ENCODE measurements at places on chromosomes 1 and 21.
A peak's percentile ranks its signal among the peaks of the same experiment; 100 is the strongest.

DNA sequence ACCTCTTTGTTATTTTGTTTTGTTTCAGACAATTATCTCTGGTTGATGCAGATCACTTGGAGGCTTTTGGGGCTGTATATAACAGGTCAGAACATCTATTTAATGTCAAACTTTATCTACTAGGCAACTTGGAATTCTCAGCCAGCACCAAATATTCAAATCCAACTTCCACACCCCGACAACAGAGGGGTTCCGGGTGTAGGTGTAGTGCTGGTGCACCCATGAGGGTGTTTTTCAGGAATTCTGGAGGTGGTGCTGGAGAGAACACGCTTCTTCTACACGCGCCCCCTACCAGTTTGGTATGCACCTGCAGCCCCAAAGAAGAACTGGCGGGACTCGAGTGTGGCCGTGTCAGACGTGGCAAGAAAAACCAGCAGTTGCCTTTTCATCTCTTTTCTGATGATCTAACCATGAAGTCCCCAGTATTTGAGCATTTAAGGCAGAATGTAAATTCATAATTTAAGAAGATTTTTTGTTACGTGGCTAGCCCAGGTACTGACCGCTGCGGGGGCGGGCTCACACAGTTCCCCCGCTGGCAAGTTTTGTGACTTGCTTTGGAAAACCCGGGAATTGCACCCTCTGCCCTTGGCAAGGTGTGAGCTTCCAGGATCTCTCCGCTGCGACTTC is 462 bp upstream of the TLCD4 start:
- peak; percentile 26 for DNase-seq

- no peak for DNase-seq
These were observed 144.3 kb downstream of the ST6GALNAC3 start for GRCh38 chr1:76218888-76219287.

DNA sequence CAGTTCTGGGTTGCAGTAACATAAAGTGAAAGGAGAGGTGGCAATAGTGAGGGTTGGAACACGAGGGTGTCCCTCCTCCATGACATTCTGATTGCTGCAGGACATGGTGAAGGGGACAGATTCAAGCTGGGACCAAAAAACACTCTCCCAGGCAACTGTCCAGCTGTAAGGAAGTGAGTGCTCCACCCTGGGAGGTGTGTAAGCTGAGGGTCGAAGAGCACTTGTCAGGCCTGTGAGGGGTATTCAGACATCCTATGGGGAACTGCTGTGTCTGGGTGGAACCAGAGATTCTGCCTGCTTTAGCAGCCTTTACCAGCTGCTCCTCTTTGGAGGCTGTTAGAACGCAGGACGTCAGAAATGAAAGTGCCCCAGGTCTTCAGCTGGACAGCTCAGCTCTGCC is 212.1 kb downstream of the TRABD2B start:
- no peak for DNase-seq

GRCh38 chr21:38223893-38224540 is 32.8 kb upstream of the KCNJ15 start:
- DNase-seq, result no peak

DNA sequence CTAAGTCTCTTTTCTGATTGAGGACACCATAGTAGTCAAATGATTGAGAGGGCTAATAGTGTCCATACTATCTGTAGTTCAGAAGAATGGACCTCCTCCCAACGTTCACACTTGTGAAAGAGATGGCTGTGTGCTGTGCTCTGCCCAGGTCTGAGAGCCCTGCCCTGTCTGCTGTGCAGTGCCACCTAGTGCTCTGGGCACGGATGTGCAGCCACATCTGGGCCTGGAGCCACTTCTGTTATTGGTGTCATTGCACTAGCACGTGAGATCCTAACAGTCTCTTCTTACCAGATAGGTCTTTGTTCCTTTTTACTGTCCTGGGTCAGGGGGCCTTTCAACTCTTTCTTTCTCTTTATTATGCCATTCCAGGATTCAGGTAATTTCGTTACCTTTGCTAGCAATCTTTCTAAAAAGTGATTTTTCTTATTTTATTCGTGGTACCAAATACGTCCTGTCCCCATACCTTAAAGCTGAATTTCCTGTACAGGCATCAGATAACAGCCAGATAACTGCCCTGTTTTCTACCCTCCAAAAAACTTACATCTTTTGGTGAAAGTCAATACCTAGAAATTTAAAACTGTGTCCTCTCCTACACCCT is 21.7 kb downstream of the INTS3 start:
- DNase-seq, result peak; percentile 70

Measured in stimulated activated CD4-positive, alpha-beta T cell treated with anti-CD3 and anti-CD28 coated beads, Interleukin-1b, Interleukin-23, amount 100 ng/mL, for 4 hours (primary cell).